Activated T-helper 2 cell treated with anti-CD3 and anti-CD28 coated beads, Interferon-gamma antibody, Interleukin-2, Interleukin-4, amounts not matched to agents 10 μg/mL and 5 μg/mL and 100 μg/mL, durations not matched to agents 14 hours and 24 hours and 36 hours (primary cell): ENCODE measurements at places on chromosomes 4 and X. TPM values are rescaled to one million over a fixed set of nuclear protein-coding genes. Genes with fewer than 3 reads are reported as not detected.
A peak's percentile ranks its signal among the peaks of the same experiment; 100 is the strongest.

DNA sequence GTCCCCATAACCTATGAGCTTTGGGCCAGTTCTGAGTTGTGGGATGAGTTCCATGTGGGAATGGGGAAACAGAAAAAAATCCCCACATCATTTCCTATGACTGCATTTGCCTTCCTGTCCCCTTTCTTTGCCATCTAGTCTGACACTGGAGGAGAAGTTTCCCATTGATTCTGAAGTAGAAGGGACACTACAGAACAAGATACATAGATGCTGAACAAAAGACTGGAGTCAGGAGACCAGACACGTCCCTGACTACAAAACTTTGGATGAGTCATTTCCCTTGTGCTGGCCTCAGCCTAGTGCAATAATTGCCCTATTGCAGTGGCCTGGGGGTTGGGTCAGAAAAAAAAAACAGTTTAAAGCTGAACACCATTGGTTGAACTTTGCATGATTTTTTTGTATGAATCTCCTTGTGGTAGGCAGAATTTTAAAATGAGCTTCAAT is 22.1 kb downstream of the BEX3 start:
- no peaks in the 10 kb centered on the region for H3K36me3 ChIP-seq
- no peak overlapping the region for H3K4me3 ChIP-seq
- peaks cover 3% of the 10 kb centered on the region for H3K4me1 ChIP-seq
- no peak overlapping the region for H3K27ac ChIP-seq
- DNase-seq: no peak

DNA sequence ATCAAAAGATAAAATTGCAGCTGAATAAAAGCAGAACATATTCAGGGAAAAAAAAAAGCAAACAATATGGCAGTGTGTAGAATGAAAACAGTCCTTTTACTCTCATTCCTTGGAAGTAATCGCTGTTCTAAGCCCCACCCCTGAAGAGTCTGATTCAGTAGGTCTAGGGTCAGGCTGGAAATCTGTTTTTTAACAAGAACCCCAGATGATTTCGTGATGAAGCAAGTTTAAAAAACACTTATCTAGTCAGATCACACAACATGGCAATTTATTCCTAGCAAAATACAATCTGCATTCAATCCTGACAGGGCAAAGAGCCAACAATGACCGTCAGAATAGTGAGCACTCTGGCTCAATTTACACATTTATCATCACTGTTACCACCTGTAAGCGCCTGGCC is 16.1 kb downstream of the FAM120C start:
- DNase-seq: no peak
- H3K4me1 ChIP-seq: no peaks in the 10 kb centered on the region
- H3K4me3 ChIP-seq: no peak overlapping the region
- no peak overlapping the region for H3K27ac ChIP-seq
- H3K36me3 ChIP-seq: peaks cover 2% of the 10 kb centered on the region

- no peak for DNase-seq
- no peak overlapping the region for H3K4me3 ChIP-seq
- no peaks in the 10 kb centered on the region for H3K27me3 ChIP-seq
- H3K36me3 ChIP-seq: no peaks in the 10 kb centered on the region
Observed at GRCh38 chrX:29172880-29173279, 585.6 kb downstream of the IL1RAPL1 start.

- no peaks in the 10 kb centered on the region for H3K27me3 ChIP-seq
- no peak for DNase-seq
- H3K27ac ChIP-seq: no peak overlapping the region
- H3K4me1 ChIP-seq: no peaks in the 10 kb centered on the region
Observed at GRCh38 chr4:25441519-25442117, 64.6 kb downstream of the ANAPC4 start.

DNA sequence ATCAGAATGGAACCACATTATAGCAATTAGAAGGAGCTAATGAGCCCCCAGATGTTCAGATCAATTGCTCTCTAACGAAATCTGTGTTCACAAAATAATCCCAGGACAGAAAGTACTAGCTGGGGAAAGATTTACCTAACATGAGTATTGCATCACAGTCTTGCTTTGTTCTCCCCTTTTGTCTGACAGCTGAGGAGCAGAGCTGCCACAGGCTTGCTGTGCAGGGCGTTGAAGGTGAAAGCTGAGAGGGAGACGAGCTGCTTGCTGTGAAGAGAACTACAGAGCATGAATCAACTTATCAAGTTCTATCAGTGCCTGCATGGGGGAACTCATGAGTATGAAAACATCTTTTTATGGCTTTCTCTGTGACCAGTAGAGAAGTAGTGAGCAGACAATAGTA is 441.2 kb downstream of the CENPC start:
- no peak overlapping the region for H3K27ac ChIP-seq
- H3K4me3 ChIP-seq: no peak overlapping the region
- no peak for DNase-seq
- H3K4me1 ChIP-seq: no peaks in the 10 kb centered on the region

DNA sequence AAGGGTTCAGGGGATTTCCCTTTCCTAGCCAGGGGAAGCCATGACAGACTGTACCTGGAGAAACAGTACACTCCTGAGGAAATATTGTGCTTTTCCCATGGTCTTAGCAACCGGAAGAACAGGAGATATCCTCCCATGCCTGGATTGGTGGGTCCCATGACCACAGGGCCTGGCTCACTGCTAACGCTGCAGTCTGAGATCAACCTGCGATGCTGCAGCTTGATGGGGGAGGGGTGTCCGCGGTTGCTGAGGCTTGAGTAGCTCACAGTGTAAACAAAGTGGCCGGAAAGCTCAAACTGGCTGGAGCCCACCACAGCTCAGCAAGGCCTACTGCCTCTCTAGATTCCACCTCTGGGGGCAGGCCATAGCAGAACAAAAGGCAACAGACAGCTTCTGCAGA is 819.5 kb downstream of the TECRL start:
- DNase-seq: no peak
- no peak overlapping the region for H3K4me3 ChIP-seq
- H3K4me1 ChIP-seq: no peaks in the 10 kb centered on the region
- no peak overlapping the region for H3K27ac ChIP-seq
- no peaks in the 10 kb centered on the region for H3K27me3 ChIP-seq

- no peaks in the 10 kb centered on the region for H3K36me3 ChIP-seq
- no peak overlapping the region for H3K27ac ChIP-seq
- H3K4me1 ChIP-seq: no peaks in the 10 kb centered on the region
- no peak for DNase-seq
- peaks cover 3% of the 10 kb centered on the region for H3K27me3 ChIP-seq
Observed at GRCh38 chrX:16175329-16176061, 8.2 kb downstream of the MAGEB17 start.

The PTCHD1 gene
- not detected in 2 replicates for total RNA-seq

DNA sequence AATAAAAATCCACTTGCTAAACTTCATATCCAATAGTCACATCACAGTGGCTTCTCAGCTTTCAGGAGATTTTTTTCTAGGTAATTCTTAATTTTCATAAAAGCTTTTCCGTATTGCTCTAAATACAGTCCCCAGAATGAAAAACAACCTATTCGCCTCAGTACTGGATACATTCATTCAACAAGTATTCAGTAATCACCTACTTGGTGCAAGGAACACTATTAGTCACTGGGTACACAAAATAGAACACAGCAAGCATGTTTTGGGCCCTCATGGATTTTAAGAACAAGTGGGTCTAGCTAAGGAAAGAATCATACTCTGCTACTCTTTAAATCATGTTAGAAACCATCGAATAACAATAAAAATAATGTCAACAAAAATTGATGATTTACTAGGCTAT is 2.8 kb upstream of the BEX3 start:
- H3K27ac ChIP-seq: no peak overlapping the region
- peaks cover 6% of the 10 kb centered on the region for H3K27me3 ChIP-seq
- no peak overlapping the region for H3K4me3 ChIP-seq
- no peak for DNase-seq
- no peaks in the 10 kb centered on the region for H3K36me3 ChIP-seq
- peaks cover 6% of the 10 kb centered on the region for H3K4me1 ChIP-seq

GRCh38 chr4:179307297-179308136 is 1865.3 kb upstream of the AGA start:
- H3K4me1 ChIP-seq: no peaks in the 10 kb centered on the region
- H3K4me3 ChIP-seq: no peak overlapping the region
- no peaks in the 10 kb centered on the region for H3K36me3 ChIP-seq
- no peak overlapping the region for H3K27ac ChIP-seq
- DNase-seq: no peak

DNA sequence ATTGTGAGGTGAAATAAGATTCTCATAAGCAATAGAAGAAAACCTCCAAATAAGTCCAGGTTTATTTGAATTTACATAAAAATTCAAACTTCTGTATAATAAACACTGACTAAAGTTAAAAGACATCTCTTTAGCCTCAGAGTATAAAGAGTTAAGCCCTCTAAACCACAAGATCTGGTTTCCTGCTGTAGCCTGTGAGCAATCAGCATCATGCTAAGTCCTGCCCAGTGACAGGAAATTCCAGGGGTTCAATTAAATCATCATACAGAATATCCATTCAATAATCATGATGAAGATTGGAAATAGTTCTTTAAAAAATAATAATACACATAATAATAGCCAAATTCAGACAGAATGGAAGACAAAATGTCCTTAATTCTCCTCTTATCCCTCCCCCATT is 139.2 kb upstream of the DGKK start:
- no peaks in the 10 kb centered on the region for H3K4me1 ChIP-seq
- no peak for DNase-seq
- no peaks in the 10 kb centered on the region for H3K36me3 ChIP-seq
- H3K27me3 ChIP-seq: peaks cover 3% of the 10 kb centered on the region

- no peak overlapping the region for H3K27ac ChIP-seq
- no peaks in the 10 kb centered on the region for H3K27me3 ChIP-seq
- no peak for DNase-seq
- no peaks in the 10 kb centered on the region for H3K36me3 ChIP-seq
Observed at GRCh38 chr4:30854531-30854930, 134.4 kb downstream of the PCDH7 start.

- no peak for DNase-seq
- H3K36me3 ChIP-seq: peaks cover 37% of the 10 kb centered on the region
- no peak overlapping the region for H3K27ac ChIP-seq
- peaks cover 16% of the 10 kb centered on the region for H3K4me1 ChIP-seq
Observed at GRCh38 chr4:108008721-108009120, 19.0 kb downstream of the HADH start.

The GYPA gene
- total RNA-seq: not detected in 2 replicates

The TSPAN7 gene
- not detected in 2 replicates for total RNA-seq

DNA sequence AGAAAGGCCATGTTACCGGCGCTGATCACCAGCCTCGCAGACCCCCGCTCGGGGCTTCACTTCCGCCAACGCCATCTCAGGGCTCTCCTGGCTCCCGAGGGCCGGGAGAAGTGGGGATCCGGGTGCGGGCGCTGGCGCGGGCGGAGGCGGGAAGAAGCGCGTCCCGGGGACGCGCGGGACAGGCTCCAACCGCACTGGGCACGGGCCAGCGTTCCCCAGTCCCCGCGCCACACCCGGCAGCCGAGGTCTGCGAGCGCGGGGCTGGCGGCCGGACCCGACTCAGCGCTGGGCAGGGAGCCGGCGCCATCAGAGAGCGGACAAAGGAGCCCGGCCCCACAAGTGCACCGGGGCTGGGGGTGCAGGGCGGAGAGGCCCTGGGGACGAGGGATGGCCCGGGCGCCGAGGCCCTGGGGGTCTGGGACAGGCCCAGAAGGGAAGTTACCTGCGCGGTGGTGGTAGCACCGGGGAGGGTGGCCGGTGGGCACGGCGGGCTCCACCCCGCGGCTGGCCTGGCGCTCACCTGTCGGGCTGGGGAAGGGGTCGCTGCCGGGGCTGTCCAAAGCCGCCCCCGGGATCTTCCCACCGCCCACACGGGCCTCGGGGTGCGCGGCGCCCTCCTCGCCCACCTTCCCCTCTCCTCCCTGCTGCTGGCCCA is 449 bp downstream of the CTPS2 start:
- no peaks in the 10 kb centered on the region for H3K27me3 ChIP-seq
- peaks cover 12% of the 10 kb centered on the region for H3K4me1 ChIP-seq
- H3K4me3 ChIP-seq: peak overlapping the region; percentile 84
- H3K36me3 ChIP-seq: peaks cover 7% of the 10 kb centered on the region
- no peak for DNase-seq

The DIAPH2 gene
- 14.7 and 14.9 TPM in 2 replicates for total RNA-seq

The MAGEB2 gene
- total RNA-seq: not detected in 2 replicates

DNA sequence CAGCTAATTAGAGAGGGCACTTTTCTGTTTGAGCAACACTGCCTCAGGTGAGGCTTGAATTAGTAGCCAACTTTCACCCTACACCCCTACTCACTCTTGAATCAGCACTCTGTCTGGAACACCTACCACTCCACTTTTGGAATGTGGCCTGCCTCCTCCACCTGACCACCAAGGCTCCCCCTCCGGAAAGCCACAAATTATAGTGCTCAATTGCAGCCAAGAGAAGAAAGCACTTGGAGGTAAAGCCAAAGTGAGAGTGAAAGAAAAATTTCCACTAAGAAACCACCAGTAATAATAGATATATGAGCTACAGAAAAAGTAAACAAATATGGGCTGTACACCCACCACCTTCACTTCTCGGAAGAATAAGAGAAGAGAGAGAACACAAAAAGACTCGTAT is 41.1 kb downstream of the PPP3CA start:
- H3K27ac ChIP-seq: no peak overlapping the region
- no peak overlapping the region for H3K4me3 ChIP-seq
- DNase-seq: no peak
- H3K36me3 ChIP-seq: no peaks in the 10 kb centered on the region
- H3K4me1 ChIP-seq: peaks cover 17% of the 10 kb centered on the region

The SATL1 gene
- total RNA-seq: not detected in 2 replicates

DNA sequence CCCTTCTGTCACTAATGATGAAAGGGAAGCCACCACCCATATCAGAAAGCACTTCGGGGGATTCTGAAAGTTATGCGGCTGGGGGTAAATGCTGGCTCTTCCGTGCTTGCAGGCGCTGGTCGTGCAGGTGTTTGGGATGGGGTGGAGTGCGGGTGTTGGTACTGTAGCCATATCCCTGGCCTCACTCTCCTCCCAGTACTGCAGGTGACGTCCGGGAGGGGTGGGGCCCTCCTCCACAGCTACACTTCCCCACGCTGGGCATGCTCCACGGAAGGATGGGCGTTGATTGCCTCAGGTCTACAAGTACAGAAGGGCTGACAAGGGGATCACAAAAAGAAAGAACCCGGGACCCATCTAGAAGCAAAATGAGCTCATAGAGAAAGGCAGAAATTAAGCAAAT is 48.6 kb upstream of the CLDN24 start:
- no peak overlapping the region for H3K4me3 ChIP-seq
- H3K4me1 ChIP-seq: no peaks in the 10 kb centered on the region
- H3K27me3 ChIP-seq: no peaks in the 10 kb centered on the region
- H3K36me3 ChIP-seq: no peaks in the 10 kb centered on the region
- DNase-seq: no peak
- H3K27ac ChIP-seq: no peak overlapping the region

GRCh38 chr4:175720722-175721121 is 91.3 kb downstream of the GPM6A start:
- no peaks in the 10 kb centered on the region for H3K36me3 ChIP-seq
- H3K27ac ChIP-seq: no peak overlapping the region
- no peaks in the 10 kb centered on the region for H3K4me1 ChIP-seq
- H3K27me3 ChIP-seq: no peaks in the 10 kb centered on the region
- no peak overlapping the region for H3K4me3 ChIP-seq

GRCh38 chr4:56282004-56282403 is 105.3 kb downstream of the AASDH start:
- DNase-seq: no peak
- no peaks in the 10 kb centered on the region for H3K4me1 ChIP-seq
- H3K36me3 ChIP-seq: no peaks in the 10 kb centered on the region
